EH (cell line): ENCODE measurements at places on chromosomes 1 and 21.
A peak's percentile ranks its signal among the peaks of the same experiment; 100 is the strongest.

- peak; percentile 73 for DNase-seq
Measured at GRCh38 chr1:9867408-9868243, 42.4 kb downstream of the CTNNBIP1 start.

DNA sequence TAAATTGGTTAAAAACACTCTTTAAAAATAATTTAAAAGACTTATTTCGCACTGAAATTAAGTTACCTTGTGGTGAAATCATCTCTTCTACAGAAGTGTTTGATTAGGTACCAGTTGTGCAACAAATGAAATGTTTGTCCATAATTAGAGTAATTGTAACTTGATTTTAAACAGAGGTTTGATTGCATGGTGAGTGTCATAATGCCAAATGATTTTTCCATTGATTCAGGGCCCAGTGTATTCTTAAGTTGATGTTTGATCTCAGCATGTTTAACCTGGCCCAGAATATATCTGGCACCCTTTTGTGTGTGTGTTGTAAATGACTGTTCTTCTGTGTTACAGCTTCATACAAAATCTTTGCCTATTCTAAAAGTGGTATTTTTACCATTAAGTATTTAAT lies 28.5 kb downstream of the LRRC8B start:
- no peak for DNase-seq

GRCh38 chr1:208691012-208691411 lies 446.8 kb upstream of the PLXNA2 start:
- DNase-seq, result no peak

GRCh38 chr1:35886577-35887431 lies 3.8 kb downstream of the AGO1 start:
- DNase-seq, result no peak

GRCh38 chr1:10901091-10901890 lies 104.8 kb upstream of the CASZ1 start:
- DNase-seq, result no peak

DNA sequence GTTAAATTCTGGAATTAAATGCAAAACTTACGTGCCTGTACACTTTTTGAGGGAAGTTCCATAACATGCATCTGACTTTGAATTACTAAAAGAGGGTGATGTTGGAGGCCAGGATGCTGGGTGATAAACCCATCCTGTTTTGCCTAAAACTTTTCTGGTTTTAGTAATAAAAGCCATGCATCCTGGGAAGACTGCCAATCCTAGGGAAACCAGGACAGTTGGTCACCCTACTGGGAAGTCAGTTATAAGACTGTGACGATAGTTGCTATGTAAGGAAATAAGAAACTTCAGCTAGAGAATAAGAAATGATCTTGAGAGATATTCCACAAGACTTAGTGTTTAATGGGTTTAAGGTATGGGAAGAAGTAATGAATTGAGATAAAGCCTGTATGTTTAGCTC lies 336.6 kb upstream of the LYPLAL1 start:
- peak; percentile 60 for DNase-seq
